ENCODE measurements at places on chromosomes 5 and 9. TPM values are rescaled to one million over a fixed set of nuclear protein-coding genes. Genes with fewer than 3 reads are reported as not detected.

Gene HAVCR1
- 0.29 TPM for polyA plus RNA-seq

DNA sequence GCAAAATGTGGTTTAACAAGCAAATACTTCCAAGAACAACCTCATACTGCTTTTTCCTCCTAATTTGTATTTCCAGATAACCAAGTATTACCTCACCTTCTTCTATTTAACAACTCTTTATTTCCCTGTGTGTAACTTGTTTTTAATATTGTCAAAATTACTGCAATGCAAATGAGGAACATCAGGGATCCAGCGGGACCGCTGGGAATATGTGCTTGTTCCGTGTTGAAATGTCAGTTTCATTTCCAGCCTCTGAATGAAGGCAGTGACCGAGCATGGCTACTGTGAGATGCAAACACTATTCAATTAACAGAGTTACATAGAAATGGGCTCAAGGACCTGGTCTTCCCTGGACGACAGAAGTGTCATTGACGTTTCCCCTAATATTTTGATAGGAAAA lies 110.8 kb upstream of the CTSL start:
- DNase-seq: no peak

Gene PAEP
- polyA plus RNA-seq: not detected

DNA sequence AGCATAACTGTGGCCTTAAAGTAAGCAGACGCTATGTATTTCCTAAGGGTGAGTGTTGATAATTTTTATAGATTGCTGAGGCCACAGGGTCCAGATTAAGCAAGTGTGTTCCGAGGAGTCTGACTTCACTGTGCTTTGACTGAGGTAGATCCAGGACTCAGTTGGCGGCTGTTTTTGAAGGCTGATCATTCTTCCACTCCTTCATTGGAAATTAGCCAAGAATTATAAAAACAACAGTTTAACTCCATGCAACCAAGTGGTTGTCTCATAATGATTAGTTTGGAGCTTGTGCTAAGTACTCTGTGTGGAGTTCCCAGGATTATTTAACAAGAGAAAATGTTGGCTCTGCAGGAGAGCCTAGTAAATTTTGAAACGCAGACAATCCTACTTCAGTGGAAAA lies 19.1 kb downstream of the IQGAP2 start:
- no peak for DNase-seq

DNA sequence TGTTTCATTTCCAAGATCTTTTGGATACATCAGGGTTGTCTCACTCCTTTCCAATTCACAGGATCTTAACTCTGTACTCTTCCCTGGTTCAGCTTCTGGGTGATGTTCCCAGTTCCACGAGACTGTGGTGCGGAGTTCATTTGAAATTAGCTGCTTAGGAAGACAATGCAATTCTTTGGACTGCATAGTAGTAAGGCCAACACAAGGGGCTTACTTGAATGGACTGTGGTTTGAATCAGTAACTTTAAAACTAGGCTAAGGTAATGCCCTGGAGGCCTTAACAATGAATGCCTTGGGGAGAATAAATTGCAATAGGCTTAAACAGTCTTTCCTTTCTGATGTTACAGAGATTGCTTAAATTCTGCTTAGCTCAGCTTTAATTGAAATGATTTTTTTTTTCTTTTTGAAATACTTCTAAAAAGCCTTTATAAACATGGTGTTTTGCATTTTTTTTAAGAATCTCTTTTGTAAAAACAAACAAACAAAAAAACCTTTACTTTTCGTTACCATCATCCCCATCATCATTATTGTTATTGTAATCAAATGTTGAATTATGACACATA lies 133.8 kb upstream of the MEF2C start:
- DNase-seq: no peak

Gene SH3TC2
- polyA plus RNA-seq: 1.6 TPM

Gene HACD4
- polyA plus RNA-seq: 8.5 TPM

- no peak for DNase-seq
Measured at GRCh38 chr5:152956943-152957613, 533.4 kb upstream of the GRIA1 start.
